ENCODE measurements at places on chromosomes 11 and 22. TPM values are rescaled to one million over a fixed set of nuclear protein-coding genes. Genes with fewer than 3 reads are reported as not detected.

The SYT7 gene
- 4.4 TPM for polyA plus RNA-seq

The C1QTNF5 gene
- not detected for polyA plus RNA-seq

DNA sequence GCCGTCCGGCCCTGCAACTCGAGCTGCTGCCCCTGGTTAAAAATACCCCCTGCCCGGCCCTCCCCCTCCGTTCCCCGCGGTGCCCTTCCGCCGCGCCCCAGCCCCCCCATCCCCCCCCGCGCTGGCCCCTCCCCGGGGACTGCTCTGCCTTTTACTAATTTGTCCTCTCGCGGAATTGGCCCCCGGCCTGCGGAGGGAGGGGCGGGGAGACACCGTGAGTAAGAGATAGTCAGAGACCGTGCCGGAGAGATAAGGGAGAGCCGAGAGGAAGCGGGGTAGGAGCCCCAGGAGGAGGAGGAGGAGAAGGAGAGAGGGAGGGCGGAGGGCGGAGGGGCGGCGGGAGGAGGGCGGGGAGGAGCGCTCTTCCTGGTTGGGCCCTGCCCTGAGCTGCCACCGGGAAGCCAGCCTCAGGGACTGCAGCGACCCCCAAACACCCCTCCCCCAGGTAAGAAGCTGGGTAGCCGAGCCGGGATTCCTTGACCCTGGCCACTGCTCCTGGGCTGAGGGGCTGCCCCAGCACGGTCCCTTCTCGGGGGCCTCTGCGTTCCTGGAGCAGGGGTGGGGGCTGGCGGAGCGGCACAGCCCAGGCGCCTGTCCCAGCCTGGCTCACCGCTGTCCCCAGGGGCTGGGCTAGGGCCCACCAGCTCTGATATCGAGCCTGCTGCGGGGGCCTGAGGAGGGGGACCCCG is at the start of gene CAPN1:
TSS of gene CAPN1 (plus strand) at position 360 of the 689 bp plus-strand sequence. CDS start 774 bp downstream, outside the sequence.
- peak; percentile 64 for DNase-seq

DNA sequence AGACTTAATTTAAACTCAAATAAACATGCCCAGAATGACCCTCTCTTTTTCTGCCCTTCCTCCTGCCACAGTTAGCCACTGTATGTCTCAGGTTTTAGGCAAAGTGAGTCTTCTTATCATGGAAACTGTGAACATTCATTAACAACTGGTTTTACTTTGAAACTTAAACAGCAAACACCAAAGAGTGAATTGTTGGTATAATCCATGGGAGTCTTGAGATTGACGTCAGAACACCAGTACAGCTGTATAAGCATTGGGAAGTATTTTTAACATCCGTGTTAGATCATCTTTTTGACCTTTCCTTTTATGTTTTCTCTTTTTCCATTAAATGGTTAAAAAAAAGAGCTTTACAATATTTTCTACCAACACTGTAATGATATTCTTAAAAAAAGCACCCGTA is 38.9 kb downstream of the ARHGEF12 start:
- no peak for DNase-seq

- no peak for DNase-seq
Observed at GRCh38 chr22:29194184-29194583, 11.5 kb upstream of the EMID1 start.

DNA sequence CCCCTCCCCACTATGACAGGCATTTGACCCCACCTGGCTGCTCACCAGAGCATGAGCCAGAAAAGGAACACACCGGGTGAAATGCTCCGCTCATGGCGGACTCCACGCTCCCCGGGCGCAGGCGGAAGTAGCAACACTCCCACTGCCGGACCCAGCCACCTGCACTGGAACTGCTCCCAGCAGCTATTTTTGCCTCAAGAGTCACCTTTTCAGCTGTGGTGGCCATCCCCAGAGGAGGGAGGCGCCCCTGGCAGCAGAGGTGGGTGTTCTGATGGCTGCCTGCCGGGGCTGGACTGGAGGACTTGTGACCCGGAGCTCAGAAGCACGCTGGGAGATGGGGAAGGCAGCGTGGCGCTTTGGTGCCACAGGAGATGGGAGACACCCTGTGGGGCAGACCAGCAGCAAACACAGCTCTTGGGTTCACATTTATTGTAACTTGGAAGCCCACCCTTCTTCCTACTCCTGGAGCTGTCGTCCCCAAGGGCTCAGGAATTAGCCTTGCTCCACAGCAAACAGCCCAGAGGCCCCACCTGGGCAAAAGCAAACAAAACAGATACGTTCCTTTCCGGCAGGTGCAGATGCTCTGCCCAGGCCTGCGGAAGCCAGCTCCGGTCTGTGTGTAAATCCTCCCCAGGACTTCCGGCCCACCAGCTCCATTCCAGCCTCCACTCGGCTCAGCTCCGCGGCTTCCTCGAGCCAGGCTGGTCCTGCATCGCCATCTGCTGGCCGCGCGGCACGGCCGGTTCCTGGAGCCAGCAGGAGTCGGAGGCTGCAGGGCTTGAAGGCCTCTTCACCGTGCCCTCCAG is 3.7 kb downstream of the RPS19BP1 start:
- peak; percentile 64 for DNase-seq

All from keratinocyte (primary cell).